ENCODE measurements at places on chromosomes 2 and 18. TPM values are rescaled to one million over a fixed set of nuclear protein-coding genes. Genes with fewer than 3 reads are reported as not detected.
A peak's percentile ranks its signal among the peaks of the same experiment; 100 is the strongest.

DSC3 gene
- total RNA-seq, result 0.87 TPM

COLEC12 gene
- total RNA-seq, result 157 TPM

COLEC11 gene
- 2.3 TPM for total RNA-seq

LRRC30 gene
- total RNA-seq, result not detected

CAPN14 gene
- total RNA-seq, result 0.13 TPM

EFHD1 gene
- total RNA-seq, result 1.6 TPM

CNRIP1 gene
- total RNA-seq, result 21.8 TPM

ZNF519 gene
- 14.5 TPM for total RNA-seq

SGPP2 gene
- not detected for total RNA-seq

SETBP1 gene
- 131 TPM for total RNA-seq

UGP2 gene
- 88.3 TPM for total RNA-seq

NFE2L2 gene
- total RNA-seq, result 50.6 TPM

GALNT1 gene
- 174 TPM for total RNA-seq

GRCh38 chr18:34223164-34223892 lies 1.4 kb downstream of the NOL4 start:
- no peaks in the 10 kb centered on the region for H3K36me3 ChIP-seq
- H3K4me3 ChIP-seq, result peak overlapping the region; percentile 90
- peaks cover 15% of the 10 kb centered on the region for H3K27me3 ChIP-seq

- DNase-seq, result no peak
- no peak overlapping the region for H3K4me3 ChIP-seq
- peaks cover 5% of the 10 kb centered on the region for H3K27me3 ChIP-seq
- no peaks in the 10 kb centered on the region for H3K4me1 ChIP-seq
These were observed 73.3 kb upstream of the OTOS start for GRCh38 chr2:240213476-240214421.

DNA sequence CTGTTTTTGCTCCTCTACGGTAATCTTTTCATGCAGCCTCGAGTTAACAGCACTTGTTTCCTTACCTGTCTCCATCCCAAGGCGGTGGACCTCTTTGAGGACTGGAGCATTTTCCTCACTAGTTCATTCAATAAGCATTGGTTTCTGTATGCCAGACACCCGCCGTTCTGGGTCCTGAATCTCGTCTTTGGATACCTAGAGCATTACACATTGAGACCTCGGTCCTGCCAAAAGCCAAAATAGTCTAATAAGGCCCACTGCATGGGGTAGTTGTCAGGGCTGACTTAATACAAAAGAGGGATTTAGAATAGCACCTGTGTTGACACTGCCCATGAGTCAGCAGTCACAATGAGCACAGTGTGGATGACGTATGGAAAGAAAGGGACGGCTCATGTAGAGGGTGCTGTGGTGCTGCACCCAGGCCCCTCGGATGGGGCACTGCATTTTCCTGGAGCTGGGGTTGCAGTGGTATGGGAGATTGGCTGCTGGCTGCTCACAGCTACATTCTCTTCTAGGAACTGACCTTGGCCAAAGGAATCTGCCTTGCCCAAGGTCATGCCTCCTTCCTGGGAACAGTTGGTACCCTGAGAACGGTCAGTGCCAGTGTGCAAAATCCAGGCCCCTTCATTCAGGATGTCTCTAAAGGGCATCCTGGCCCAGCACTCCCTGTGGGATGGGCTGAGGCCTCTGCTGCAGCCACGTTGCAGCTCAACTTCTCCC lies 126.9 kb upstream of the NCK2 start:
- H3K36me3 ChIP-seq, result no peaks in the 10 kb centered on the region
- DNase-seq, result no peak
- H3K4me1 ChIP-seq, result peaks cover 5% of the 10 kb centered on the region
- H3K27ac ChIP-seq, result no peak overlapping the region
- H3K4me3 ChIP-seq, result no peak overlapping the region

GRCh38 chr2:231655488-231655887 lies 52.8 kb upstream of the PTMA start:
- no peak for DNase-seq
- no peak overlapping the region for H3K27ac ChIP-seq
- H3K4me1 ChIP-seq, result no peaks in the 10 kb centered on the region
- H3K36me3 ChIP-seq, result peaks cover 3% of the 10 kb centered on the region

GRCh38 chr2:164745012-164745797 lies 96.4 kb downstream of the COBLL1 start:
- no peaks in the 10 kb centered on the region for H3K27me3 ChIP-seq
- no peak for DNase-seq
- H3K27ac ChIP-seq, result no peak overlapping the region
- H3K36me3 ChIP-seq, result no peaks in the 10 kb centered on the region
- H3K4me1 ChIP-seq, result peaks cover 7% of the 10 kb centered on the region

DNA sequence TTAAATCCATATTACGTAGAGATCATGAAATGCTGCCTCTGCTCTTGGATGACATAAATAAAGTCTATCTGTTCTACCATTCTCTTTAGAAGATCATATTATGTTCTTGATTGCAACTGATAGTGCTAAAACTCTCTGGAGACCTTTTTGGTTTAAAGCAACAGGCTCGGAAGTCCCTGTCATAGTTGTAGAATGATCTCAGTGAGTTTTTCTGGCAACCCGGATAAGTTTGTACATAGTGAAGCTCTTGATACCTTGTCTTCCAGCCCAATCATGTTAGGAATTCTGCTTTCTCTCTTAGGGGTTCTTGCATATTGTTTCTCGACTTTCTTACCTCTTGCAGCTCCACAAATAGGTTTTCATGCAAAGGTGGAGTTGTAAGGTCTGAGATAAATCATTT lies 156.1 kb downstream of the TTC27 start:
- peaks cover 2% of the 10 kb centered on the region for H3K27me3 ChIP-seq
- H3K27ac ChIP-seq, result no peak overlapping the region
- peaks cover 3% of the 10 kb centered on the region for H3K4me1 ChIP-seq
- no peak overlapping the region for H3K4me3 ChIP-seq
- H3K36me3 ChIP-seq, result peaks cover 15% of the 10 kb centered on the region

- H3K27me3 ChIP-seq, result peaks cover 52% of the 10 kb centered on the region
- peak overlapping the region; percentile 90 for H3K27ac ChIP-seq
- H3K36me3 ChIP-seq, result peaks cover 94% of the 10 kb centered on the region
These were observed 65.8 kb upstream of the EML6 start for GRCh38 chr2:54657664-54658083.

DNA sequence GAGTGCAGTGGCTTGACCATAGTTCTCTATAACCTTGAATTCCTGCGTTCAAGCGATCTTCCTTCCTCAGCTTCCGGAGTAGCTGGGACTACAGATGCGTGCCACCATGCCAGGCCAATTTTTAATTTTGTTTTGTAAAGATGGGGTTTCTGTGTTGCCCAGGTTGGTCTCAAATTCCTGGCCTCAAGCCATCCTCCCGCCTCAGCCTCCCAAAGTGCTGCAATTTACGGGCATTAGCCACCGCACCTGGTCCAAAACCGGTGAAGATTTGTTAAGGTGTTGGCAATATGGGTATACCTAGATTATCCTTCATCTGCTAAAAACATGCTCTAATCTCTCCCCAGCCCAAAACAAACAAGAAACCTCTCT lies 1.3 kb upstream of the EIF2AK3 start:
- no peaks in the 10 kb centered on the region for H3K36me3 ChIP-seq
- peaks cover 2% of the 10 kb centered on the region for H3K27me3 ChIP-seq
- H3K4me3 ChIP-seq, result peak overlapping the region; percentile 72
- peaks cover 14% of the 10 kb centered on the region for H3K4me1 ChIP-seq

GRCh38 chr2:72141881-72142451 lies 5.7 kb downstream of the CYP26B1 start:
- H3K27ac ChIP-seq, result no peak overlapping the region
- peaks cover 3% of the 10 kb centered on the region for H3K36me3 ChIP-seq
- H3K27me3 ChIP-seq, result peaks cover 30% of the 10 kb centered on the region
- H3K4me3 ChIP-seq, result no peak overlapping the region
- peaks cover 16% of the 10 kb centered on the region for H3K4me1 ChIP-seq

DNA sequence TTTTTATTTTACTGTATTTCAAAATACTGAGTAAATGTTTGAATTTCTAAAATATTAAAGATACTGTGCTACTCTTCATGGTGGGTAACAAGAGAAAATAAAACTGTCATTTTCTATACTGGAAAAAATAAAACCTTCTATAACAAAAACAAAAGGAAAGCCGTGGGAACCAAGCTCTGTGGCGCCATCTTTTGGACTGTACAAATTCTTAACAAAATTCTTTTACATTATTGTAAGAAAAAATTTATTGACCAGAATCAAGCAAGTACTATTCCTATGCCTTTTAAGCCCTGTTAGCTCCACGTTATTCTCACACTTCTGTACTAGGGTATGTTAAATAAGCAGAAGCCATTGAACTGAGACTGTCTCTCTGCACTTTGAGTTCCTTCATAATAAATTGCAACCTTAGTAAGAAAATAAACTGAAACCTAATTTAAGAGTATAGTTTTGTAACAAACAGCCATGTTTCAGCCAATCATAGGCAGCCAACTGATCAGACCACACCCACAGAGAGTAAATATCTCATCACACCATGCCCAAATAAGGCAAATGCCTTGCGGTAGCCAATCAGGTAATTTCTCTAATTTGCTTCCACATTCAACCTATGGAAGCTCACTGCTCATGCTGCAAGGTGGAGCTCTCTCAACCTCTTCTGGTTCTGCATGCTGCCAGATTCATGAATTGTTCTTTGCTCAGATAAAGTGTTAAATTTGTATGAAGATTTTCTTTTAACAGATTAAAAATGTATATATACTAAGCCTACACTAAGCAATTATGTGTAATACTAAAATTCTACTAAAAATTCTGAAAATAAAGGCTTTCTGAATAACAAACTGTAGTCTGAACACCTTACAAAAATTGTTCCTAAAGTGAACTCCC lies 42.2 kb downstream of the HIBCH start:
- peaks cover 37% of the 10 kb centered on the region for H3K36me3 ChIP-seq
- no peak overlapping the region for H3K4me3 ChIP-seq
- H3K4me1 ChIP-seq, result peaks cover 11% of the 10 kb centered on the region
- no peak overlapping the region for H3K27ac ChIP-seq
- DNase-seq, result peak; percentile 11
- no peaks in the 10 kb centered on the region for H3K27me3 ChIP-seq

- H3K27me3 ChIP-seq, result no peaks in the 10 kb centered on the region
- no peak for DNase-seq
- no peak overlapping the region for H3K27ac ChIP-seq
- H3K4me1 ChIP-seq, result peaks cover 7% of the 10 kb centered on the region
- no peak overlapping the region for H3K4me3 ChIP-seq
These were observed 8.4 kb downstream of the SCN7A start for GRCh38 chr2:166485558-166486178.

DNA sequence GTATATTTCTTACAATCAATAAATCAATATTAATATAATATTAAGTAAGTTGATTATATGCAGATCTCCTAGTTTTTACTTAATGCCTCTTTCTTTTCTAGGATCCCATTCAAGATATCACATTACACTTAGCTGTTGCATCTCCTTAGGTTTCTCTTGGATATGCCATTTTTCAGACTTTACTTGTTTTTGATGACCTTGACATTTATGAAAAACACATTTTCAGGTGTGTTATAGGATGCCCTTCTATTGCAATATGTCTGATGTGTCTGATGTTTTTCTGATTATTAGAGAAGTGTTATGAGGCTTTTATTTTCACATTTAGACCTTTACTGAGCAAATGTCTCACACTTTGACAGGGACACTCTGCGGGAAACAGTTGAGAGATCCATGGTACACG lies 933.6 kb upstream of the CNTNAP5 start:
- H3K4me3 ChIP-seq, result no peak overlapping the region
- DNase-seq, result no peak
- no peak overlapping the region for H3K27ac ChIP-seq
- no peaks in the 10 kb centered on the region for H3K27me3 ChIP-seq
- H3K36me3 ChIP-seq, result no peaks in the 10 kb centered on the region
- H3K4me1 ChIP-seq, result peaks cover 11% of the 10 kb centered on the region

DNA sequence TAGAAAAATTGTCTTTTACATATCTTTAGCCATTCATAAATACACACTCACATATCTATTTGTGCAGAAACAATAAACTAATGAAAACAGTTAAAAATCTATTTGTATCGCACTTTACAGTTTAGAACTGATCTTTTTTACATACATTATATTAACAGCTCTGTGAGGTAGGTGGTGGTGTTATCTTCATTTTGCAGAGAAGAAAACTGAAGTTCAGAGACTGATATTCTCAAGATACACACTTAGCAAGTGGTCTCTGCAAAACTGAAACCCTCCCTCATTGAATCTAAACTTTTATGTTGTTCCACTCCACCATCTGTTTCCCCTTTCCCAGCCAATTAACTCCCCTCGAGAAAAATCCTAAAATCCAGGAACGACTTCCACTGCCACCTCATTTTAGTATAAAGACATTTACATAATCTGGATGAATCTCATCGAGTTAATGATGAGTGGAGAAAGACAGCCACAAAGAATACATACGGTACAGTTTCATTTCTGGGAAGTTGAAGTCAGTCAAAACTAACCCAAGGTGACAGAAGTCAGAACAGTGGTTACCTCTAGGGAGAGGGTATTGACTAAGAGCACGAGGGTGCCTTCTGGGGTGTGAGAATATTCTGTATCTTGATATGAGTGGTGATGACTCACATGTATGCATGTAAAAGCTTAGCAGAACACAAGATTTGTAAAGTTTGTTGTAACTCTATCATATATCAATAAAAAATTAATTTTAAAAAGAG lies 524.2 kb upstream of the TCF4 start:
- H3K4me1 ChIP-seq, result peaks cover 18% of the 10 kb centered on the region
- H3K27ac ChIP-seq, result no peak overlapping the region
- no peaks in the 10 kb centered on the region for H3K27me3 ChIP-seq
- no peaks in the 10 kb centered on the region for H3K36me3 ChIP-seq
- no peak overlapping the region for H3K4me3 ChIP-seq

DNA sequence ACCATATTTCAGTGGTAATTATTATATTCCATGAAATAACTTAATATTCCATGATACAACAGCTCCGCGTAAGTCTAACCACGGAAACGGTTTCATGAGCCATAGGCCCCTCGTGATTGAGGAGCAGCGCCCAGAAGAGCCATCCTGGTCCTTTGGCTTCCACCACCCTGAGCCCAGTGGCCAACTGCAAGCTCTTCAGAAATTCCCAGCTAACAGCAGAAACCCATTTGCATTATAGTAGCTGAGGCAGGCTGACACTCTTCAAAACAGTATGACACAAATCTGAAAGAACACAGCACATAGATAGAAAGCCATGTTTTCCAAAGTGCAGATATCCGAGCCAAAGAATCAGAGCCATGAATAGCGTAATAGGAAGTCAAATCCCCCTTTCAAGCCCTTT lies 120.9 kb upstream of the NFATC1 start:
- H3K4me3 ChIP-seq, result no peak overlapping the region
- H3K36me3 ChIP-seq, result peaks cover 5% of the 10 kb centered on the region
- H3K27ac ChIP-seq, result no peak overlapping the region
- peaks cover 18% of the 10 kb centered on the region for H3K4me1 ChIP-seq
- H3K27me3 ChIP-seq, result peaks cover 1% of the 10 kb centered on the region

GRCh38 chr2:240374085-240374907 lies 61.2 kb upstream of the GPC1 start:
- peaks cover 4% of the 10 kb centered on the region for H3K36me3 ChIP-seq
- H3K27ac ChIP-seq, result no peak overlapping the region
- no peak overlapping the region for H3K4me3 ChIP-seq
- no peak for DNase-seq
